ENCODE measurements at places on chromosomes 5 and 9.

GRCh38 chr9:133944746-133945135, 47.4 kb downstream of the VAV2 start:
- DNase-seq: no peak

DNA sequence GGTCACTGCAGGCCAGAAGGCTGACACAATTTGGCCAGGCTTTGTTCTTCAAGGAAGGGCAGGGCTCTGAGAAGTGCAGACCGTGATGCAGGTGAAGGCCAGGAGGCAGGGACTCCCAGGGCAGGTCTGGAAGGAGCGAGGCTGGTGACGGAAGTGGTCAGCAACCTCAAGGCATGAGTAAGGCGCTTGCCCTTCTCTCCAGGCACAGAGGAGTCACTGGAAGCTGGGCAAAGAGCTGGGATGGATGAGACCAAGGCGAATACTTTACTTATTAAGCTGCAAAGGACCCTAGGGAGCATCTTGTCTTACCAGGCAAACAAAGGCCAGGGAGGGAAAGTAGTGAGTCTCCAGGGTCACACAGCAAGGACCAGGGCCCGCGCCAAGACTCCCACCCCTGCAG, 18.6 kb downstream of the IRF1 start:
- DNase-seq: no peak

DNA sequence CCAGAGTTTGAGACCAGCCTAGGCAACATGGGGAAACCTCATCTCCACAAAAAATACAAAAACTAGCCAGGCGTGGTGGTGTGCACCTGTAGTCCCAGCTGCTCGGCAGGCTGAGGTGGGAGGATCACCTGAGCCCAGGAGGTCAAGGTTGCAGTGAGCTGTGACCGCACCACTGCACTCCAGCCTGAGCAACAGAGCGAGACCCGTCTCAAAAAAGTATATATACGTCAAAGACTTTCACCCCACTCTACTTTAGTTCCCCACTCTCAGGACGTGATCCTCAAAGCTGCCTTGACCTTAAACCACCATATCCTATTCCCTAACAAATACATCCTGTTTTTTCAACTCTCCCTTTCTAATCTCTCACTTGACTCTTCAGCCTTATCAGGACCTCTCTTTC, 41.0 kb downstream of the PCDHGC5 start:
- DNase-seq: no peak

GRCh38 chr5:147519380-147519779, 9.5 kb upstream of the DPYSL3 start:
- DNase-seq: no peak

GRCh38 chr9:86706391-86706790, 240.9 kb downstream of the GAS1 start:
- no peak for DNase-seq

DNA sequence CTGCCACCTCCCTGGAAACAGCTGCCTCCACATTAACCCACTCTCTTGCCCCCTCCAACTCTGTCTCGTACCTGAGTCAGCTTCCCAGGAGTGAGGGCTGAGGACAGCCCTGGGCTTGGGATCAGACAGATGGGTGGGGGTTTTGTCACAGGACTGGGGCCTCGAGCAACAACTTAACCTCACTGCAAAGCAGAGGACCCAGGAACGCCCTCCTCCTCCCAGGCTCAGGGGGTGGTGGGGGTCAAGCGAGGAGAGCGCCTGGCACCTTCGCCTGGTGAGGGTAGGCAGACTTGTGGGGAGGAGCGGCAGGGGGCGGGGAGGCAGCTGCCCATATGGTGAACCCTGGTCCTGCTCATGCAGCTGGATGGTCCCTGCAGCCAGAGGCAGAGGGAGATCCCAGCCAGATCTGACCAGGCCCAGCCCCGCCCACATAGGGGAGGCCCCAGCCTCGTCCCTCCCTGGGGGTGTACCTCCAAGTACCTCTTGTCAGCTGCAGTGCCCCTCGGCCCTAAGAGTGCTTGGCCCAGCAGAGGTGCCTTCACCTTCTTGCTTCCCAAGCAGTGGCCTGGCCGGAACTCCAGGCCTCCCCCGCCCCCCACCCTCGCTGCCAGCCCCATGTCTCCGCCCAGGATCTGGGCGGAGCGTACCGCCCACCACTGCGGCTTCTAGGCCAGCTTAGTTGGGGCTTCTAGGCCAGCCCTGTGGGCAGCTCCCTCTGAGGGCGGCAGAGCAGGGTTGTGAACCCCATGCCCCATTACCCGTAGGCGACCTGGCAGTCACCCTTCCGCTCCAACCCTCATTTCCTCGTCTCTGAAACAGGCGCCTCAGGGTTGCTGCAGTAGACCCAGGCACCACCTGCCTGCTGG, at the start of gene SARDH:
SARDH (minus strand) TSS at position 579 of the 866 bp plus-strand sequence. CDS start 4,179 bp downstream, outside the sequence.
- peak; percentile 15 for DNase-seq

DNA sequence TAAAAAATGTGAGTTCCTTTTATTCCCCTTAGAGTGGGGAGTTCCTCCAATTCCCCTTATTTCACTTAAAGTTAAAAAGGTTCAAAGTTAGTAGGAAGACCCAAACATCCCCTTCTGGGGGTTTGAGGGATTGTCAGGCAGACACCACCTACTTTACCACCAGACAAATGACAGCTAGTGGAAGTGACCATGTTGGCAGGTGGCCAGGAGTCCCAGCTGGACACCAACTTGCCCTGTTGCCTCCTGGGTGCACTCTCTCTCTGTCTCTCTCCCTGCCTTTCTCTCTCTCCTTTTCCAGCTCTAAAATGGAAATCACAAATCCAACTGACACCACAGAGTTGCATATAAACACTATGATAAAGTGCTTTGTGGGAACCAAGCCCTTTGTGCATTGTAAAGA, 307.7 kb upstream of the TLE4 start:
- DNase-seq: no peak

DNA sequence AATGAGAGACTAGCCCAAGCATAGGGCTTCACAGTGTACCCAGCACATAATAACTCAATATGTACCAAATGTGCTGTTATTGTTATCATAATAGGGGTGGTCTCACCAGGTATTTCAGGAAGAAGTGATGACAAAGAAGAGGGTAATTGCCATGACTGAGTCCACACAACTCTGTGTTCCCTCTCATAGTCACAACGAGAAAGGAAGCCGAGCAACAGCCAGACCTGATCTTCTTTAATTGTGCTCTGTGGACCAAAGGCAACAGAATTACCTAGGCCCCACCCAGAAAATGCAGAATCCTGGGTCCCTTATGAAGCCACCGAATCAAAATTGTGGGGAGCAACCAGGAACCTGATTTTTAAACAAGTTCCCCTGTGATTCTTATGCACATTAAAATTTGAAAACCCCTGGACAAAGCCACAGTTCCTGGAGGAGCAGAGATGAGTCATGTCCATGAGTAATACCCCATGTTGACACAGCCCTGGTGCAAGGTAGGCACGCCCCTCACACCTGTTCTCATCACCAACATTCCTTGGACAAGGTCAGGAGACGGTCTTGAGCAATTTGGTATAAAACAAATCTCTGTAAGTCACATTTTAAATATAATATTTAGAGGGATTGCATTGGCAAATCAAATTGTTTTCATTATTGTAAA, 5.2 kb downstream of the FGF1 start:
- no peak for DNase-seq
